Common myeloid progenitor, CD34-positive (primary cell): ENCODE measurements at places on chromosomes 5 and 9.

- H3K27ac ChIP-seq = peak within 1 kb of the TSS; percentile 57
- H3K4me1 ChIP-seq = peaks cover 26% of the 10 kb centered on the region
- H3K27me3 ChIP-seq = peaks cover 4% of the 10 kb centered on the region
- peak within 1 kb of the TSS; percentile 72 for H3K4me3 ChIP-seq
- H3K36me3 ChIP-seq = no peaks in the 10 kb centered on the region
Measured at GRCh38 chr5:122078116-122079110, at the start of gene LOX. TSS of gene LOX (minus strand) at chr5:122078259. CDS start at chr5:122077985, 274 bp downstream.

GRCh38 chr9:11312966-11313365, 700.2 kb upstream of the PTPRD start:
- DNase-seq = no peak
- H3K4me1 ChIP-seq = no peaks in the 10 kb centered on the region
- H3K27me3 ChIP-seq = no peaks in the 10 kb centered on the region
- no peaks in the 10 kb centered on the region for H3K36me3 ChIP-seq

- H3K36me3 ChIP-seq = no peaks in the 10 kb centered on the region
- no peaks in the 10 kb centered on the region for H3K4me1 ChIP-seq
- H3K4me3 ChIP-seq = no peak overlapping the region
- H3K27me3 ChIP-seq = no peaks in the 10 kb centered on the region
- H3K27ac ChIP-seq = no peak overlapping the region
Measured at GRCh38 chr5:91189480-91190313, 193.4 kb downstream of the ARRDC3 start.

DNA sequence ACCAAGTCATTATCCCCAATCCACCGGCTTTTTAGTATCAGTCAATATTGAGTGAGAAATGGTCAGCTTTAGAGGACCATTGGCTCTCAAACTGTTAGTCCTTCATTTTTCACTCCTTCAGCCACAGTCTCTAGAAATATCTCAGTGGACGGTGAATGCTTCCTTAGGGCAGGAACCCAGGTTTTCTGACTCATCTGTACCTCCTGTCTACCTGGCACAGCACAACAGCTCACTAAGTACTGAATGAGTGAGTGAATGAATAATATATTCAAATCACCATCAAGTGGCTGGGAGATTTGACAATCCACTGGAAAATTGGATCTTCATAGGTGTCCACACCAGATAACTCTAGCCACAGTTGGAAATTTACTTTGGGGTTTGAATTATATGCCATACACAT, 609.5 kb upstream of the CLINT1 start:
- no peaks in the 10 kb centered on the region for H3K36me3 ChIP-seq
- H3K4me3 ChIP-seq = no peak overlapping the region
- DNase-seq = no peak
- no peaks in the 10 kb centered on the region for H3K27me3 ChIP-seq
- H3K27ac ChIP-seq = no peak overlapping the region
